Thymus (tissue), 14 donors: ENCODE measurements at places on chromosomes 2 and 18.

GRCh38 chr2:134448650-134449049 lies 194.8 kb downstream of the MGAT5 start:
- no peak for DNase-seq

DNA sequence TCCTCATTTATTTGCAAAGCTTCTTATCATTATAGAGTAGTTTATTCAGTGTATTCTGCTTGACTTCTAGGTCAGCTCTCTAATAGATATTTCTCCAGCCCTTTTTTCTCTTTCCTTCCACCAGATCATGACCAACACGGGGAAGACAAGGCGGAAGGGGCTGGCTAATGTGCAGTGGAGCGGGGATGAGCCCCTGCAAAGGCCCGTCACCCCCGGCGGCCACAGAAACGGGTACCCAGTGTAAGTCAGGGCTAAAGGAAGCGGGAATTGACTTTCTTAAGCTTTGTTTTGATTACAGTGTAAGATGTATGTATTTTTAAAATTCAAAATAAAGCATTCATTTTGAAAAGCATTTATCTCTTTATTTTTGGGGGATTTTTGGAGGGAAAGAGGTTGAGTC lies 50.7 kb upstream of the B3GNT7 start:
- DNase-seq, result no peak

DNA sequence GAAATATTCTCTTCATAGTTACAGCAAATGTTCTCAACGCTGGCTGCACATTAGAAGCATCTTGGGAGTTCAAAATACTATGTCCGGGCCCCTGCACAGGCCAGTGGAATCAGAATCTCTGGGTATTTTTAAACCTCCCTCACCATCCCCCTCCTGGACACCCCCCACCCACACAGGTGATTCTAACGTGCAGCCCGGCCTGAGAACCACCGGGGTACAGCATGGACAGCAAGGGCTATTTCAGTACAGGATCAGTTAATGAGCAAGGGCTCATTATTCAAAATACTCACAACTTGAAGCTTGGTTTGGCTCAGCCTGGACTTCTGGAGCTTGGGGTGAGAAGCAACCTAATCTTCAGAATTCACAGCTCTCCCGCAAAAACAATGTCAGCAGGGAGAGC lies 31.4 kb downstream of the INO80C start:
- no peak for DNase-seq

- no peak for DNase-seq
Observed at GRCh38 chr2:17851731-17852585, 26.5 kb upstream of the KCNS3 start.

DNA sequence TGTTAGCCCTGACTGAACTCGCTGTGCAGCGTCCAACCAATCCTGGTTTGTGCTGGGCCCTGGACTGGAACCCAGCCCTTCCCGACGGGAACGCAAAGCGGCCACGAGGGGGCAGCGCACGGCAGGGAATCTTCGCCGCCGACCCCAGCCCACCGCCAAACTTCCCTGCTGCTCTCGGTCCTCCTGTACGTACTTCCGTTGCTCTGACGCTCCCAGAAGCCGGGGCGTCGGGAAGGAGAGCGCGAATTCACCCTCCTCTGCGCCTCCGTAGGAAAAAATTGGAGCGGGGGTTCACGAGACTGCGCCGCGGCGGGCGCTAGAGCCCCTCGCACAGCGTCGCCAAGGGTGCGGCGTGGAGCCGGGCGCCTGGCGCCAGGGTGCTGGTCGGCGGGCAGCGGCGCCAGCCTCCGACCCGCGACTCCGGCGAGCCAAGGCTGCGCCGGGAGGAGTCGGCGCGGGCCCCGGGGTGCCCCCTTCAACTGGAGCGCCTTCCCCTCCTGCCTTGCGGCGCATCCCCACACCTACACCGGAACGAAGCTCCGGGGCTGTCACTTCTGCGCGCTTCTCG lies 873 bp upstream of the SH3RF3 start:
- DNase-seq, result peak; percentile 35

GRCh38 chr2:179579800-179580199 lies 281.6 kb downstream of the ZNF385B start:
- no peak for DNase-seq

GRCh38 chr2:241547781-241548450 lies 10.6 kb upstream of the BOK start:
- DNase-seq, result no peak

- DNase-seq, result no peak
Observed at GRCh38 chr2:7154656-7155055, 237.4 kb downstream of the RNF144A start.

DNA sequence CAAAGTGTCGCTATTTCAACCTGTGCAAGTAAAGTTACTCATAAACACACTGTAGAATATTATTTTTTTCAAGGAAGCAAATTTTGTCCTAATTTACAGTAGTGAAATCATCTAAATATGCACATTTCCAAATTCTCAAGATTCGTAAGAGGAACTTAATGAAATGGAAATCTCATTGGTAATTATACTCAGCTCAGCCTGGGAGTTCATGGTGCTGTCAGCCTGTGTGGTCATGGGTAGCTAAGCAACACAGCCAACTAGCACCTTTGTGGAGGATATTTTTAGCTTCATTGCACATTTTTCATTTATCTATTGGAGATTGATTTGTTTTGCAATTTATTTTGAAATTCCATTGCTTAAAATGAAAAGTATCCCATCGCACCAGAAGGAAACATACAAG lies 975.7 kb upstream of the ZEB2 start:
- DNase-seq, result no peak

DNA sequence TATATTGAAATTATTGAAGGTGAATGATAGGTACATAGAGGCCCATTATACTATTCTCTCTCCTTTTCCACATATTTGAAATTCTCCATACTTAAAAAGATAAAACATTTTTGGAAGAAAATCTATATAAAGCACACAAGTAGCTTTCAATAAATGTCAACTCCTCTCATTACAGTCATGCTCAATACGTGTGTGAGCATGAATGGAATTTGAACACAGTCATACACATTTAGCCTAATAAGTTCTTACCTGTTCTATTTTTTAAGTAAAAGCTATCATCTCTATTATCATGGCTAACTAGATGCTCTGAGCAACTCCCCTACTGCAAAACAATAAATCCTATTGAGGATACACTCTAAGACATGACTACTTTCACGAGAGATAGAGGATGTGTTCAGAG lies 41.9 kb upstream of the SPATS2L start:
- no peak for DNase-seq

GRCh38 chr2:28958689-28959088 lies 22.4 kb upstream of the TOGARAM2 start:
- peak; percentile 33 for DNase-seq

GRCh38 chr2:30235859-30236535 lies 4.7 kb downstream of the LBH start:
- no peak for DNase-seq

DNA sequence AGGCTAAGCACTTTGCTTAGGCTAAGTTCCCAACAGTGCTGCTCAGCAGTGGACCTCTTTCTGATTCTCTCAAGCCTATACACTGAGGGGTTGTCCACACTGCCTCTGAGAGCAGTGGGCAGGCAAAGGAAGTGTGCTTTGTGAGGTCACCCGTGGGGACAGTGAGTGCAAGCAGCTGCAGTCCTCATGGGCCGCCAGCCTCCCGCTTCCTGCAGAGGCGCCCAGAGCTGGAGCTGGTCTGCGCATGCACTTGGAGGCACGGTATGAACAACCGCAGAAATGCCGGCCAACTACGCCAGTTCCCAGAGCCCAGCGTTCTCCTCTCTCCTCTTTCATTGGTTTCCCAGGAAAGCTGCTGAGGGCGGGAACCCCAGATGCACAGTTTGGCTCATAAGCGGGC lies 149.5 kb upstream of the DLX2 start:
- no peak for DNase-seq

- no peak for DNase-seq
Observed at GRCh38 chr2:77713412-77713811, 191.2 kb upstream of the LRRTM4 start.

GRCh38 chr2:953975-954686 lies 3.5 kb downstream of the SNTG2 start:
- no peak for DNase-seq

DNA sequence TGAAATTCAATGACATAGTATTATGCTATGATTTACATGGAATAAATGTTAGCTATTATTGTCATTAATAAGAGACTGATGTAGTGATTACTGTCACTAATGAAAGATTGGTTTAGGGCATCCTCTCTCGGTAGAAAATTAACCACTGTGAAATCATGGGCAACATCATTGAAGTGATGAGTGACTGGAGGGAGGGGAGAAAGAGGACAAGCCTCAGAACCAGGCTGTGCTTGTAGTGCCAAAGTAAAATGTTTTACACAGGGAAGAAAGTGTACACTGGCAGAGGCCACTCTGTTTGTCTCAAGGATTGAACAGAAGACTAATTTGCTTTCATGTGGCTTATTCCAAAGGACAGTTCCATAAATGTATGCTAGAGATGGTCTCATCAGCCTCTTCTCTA lies 456.2 kb upstream of the TCF4 start:
- no peak for DNase-seq

GRCh38 chr2:209788925-209789324 lies 17.3 kb downstream of the UNC80 start:
- no peak for DNase-seq

DNA sequence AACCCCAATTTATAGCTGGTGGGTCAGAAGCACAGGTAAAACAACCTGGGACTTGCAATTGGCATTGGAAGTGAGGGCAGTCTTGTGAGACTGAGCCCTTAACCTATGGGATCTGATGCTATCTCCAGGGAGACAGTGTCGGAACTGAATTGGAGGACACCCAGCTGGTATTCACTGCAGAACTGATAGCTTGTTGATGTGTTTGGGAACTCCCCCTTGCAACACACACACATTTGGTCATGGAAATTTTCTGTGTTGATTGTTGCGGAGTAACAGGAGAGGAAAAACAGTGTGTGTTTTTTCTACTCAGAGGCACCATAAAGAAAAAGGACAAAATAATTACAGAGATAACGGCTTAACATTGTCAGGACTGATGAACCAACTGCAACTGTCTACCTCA lies 16.1 kb downstream of the TPGS2 start:
- DNase-seq, result no peak

- DNase-seq, result no peak
Observed at GRCh38 chr2:50623244-50623643, 408.7 kb downstream of the NRXN1 start.

GRCh38 chr2:46701152-46701551 lies 214.5 kb downstream of the MCFD2 start:
- no peak for DNase-seq

GRCh38 chr18:60246606-60247005 lies 126.0 kb downstream of the MC4R start:
- DNase-seq, result peak; percentile 9

GRCh38 chr18:67794521-67794920 lies 278.0 kb upstream of the DSEL start:
- no peak for DNase-seq

DNA sequence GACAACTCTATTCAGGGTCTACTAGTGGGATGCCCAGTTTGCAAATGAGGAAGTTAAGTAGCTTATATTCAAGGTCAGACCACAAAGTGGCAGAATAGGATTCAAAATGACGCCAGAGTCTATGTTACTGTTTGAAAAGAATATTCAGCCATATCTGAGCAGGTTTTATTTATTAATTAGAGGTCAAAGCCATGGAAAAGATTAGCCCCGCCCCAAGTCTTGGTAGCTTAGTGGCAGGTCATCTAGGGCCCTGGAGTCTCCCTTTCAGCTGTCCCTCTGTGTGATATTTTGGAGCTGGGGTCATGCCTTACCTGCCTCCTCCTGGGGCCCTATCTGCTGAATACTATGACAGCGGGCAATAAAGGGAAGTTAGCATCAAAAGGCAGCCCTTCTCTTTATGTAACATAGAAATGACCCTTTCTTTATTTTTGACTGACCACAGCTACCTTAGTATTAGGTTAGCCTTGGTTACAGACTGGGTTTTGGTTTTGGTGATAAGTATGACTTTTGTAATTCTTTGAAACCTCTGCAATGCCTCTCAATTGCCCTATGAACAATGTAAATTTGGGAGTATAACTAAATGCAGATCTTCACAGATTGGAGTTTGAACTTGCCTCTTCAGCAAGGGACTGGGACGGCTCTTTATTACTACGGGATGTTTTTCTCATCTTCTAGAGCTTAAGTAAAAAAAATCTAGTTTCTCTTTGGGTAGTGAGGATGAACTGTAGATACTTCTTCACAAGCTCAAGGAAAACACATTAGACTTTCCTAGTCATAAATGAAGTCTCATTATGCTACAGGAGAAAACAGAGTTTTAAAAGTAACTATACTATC lies 153.0 kb upstream of the ITGA4 start:
- DNase-seq, result peak; percentile 78

GRCh38 chr18:3821524-3821923 lies 371.6 kb downstream of the TGIF1 start:
- no peak for DNase-seq

- DNase-seq, result no peak
Observed at GRCh38 chr2:134917360-134917865, 1.2 kb upstream of the CCNT2 start.

DNA sequence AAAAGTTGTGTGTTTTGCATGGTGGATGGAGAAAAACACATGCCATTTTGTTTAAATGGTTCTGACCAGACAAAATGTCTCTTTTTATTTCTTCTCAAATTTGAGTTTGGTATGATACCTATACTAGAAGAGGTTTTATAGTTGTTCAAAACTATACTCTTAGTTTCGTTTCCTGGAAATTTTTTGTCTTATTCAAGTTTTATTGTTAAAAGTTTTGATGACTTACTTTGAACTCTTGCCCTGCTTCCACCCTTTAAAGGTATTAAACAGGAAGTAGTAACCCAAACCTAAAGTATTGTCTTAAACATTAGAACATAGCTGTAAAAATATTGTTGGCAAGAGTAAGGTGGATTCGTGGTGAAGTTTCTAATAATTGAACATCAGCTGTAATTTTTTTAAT lies 98.2 kb downstream of the BABAM2 start:
- no peak for DNase-seq

- DNase-seq, result no peak
Observed at GRCh38 chr2:148303161-148303560, 282.3 kb downstream of the MBD5 start.

DNA sequence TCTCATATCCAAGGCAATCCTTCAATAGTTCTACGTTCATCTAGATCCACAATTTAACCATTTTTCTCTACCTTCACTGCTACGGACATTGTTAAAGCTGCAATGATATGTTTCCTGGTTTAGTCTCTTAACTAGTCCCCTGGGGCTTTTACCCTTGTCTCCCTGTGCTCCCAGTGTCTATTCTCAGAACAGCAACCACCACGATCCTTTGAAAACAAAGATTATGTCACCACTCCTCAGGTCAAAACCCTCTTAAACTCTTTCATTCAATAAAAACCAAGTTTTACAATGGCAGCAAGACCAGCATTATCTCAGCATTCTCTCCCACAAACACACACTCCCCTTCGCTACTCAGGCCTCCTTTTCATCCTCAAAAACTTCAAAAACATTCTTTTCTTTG lies 298.2 kb upstream of the CHST9 start:
- no peak for DNase-seq

- DNase-seq, result no peak
Observed at GRCh38 chr2:199378948-199379650, 78.6 kb downstream of the SATB2 start.

GRCh38 chr2:105121434-105121833 lies 83.6 kb downstream of the MRPS9 start:
- DNase-seq, result no peak

GRCh38 chr2:178707476-178707875 lies 99.7 kb downstream of the TTN start:
- DNase-seq, result no peak

GRCh38 chr2:213167271-213167930 lies 16.0 kb upstream of the IKZF2 start:
- no peak for DNase-seq

- DNase-seq, result no peak
Observed at GRCh38 chr18:61731178-61731577, 161.6 kb downstream of the RNF152 start.

GRCh38 chr2:209147981-209148380 lies 275.9 kb upstream of the MAP2 start:
- no peak for DNase-seq
